Iris pigment epithelial cell (primary cell): ENCODE measurements at places on chromosomes 6 and 20.

GRCh38 chr20:59484228-59484627 lies 120.1 kb upstream of the PHACTR3 start:
- no peak for DNase-seq

DNA sequence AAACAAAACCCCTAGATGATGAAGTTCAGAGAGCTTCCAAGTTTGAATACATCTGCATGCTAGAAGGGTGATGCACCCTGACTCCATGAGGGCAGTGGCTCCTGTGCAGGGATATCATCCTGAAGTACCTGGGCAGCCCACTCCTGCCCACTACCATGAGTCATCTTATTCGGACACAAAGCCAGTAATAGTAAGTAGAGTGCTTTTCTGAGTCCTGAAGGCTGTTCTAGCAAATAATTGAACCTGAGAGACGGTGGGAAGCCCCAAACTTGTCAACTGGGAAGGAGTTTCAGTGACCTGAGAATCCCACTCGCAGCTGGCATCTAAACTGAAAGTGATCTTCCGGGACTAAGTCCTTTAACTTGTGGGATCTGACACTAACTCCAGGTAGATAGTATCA lies 152.9 kb upstream of the COL21A1 start:
- no peak for DNase-seq

DNA sequence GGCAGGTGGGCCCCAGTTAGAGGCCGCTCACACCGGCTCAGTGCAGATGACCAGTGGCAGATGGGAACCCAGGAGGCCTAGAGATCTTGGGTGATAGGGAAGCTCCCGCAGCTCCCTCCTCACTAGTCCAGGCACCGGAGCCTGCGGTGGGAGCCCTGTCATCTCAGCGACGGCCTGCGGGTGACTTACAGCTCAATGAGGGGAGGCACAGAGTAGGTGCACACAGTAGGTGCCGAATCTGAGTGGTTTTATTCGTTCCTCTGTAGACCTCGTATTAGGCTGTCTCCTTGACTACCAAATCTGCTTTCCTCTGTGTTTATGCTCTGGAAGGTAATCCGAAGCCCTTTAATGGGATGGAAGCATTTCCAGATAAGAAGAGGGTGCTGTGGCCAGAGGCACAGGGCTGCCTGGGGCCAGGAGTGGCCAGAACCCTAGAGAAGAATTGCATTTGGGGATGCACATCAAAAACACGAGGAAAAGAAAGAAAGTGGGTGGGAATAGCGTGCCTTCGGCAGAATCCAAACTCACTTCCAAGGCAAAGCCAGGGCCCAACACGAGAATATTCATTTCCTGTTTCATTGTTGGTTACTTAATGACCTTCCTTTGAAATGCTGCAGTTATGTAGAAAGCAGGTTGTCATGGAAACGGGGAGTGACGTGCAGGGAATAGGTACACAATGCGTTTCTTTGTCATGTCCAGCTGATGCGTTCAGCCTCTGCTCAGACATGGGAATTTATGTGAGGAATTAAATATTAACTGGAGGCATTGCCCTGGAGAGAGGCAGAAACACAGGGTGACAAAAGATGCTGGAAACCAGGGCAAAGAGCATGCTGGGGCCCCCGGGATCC lies 24.7 kb downstream of the MYT1 start:
- peak; percentile 53 for DNase-seq

DNA sequence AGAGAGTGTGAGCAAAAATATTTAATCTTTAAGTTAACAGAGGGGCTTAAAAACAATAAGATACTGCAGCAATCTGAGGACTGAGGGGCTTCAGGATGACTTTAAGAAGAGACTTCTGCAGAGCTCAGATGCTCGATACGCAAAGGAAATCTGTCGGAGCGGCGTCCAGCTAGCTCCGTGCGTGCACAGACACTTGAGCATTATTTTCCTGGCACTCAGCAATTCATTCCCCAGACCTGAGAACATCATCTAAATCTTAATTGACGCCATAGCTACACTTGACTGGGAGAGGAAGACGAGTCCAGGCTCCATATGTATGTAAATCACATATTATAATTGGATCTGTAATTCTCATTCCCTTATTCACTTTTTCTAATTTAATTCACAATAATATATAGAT lies 228.2 kb downstream of the SOD2 start:
- no peak for DNase-seq

DNA sequence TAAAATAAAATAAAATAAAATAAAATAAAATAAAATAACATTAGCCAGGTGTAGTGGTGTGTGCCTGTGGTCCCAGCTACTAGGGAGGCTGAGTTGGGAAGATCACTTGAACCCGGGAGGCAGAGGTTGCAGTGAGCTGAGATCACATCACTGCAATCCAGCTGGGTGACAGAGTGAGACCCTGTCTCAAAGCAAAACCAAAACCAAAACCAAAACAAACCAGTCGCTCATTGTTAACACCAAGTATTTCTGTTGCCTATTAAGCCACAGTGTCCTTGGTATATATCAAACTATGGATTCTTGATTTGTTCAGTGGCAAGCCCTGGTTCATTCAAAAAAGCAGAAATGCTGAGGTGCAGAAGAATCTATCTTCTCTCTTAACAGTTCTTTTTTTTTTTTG lies 65.7 kb downstream of the PYGB start:
- no peak for DNase-seq

DNA sequence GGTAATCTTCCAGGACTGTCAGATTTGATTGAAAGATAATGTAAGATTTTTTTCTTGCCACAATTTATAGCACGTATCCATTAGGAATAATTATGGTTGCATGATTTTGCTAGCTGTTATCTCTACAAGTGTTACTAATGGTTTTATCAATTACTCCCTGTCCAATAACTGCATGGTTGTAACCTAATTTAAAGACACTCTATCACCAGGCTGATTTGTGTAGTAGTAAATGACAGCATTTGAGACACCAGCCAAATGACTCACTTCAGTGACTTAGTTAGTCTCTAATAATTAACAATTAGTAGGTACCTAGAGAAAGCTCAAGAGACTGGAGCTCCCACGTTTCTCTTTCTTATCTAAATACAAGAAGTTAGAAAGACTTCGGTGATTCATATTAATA lies 453.8 kb upstream of the POU3F2 start:
- no peak for DNase-seq

- peak; percentile 84 for DNase-seq
Observed at GRCh38 chr6:112780498-112781096, 433.5 kb downstream of the RFPL4B start.

- no peak for DNase-seq
Observed at GRCh38 chr6:157791450-157791849, 31.6 kb upstream of the SNX9 start.

GRCh38 chr6:139879823-139880356 lies 505.4 kb upstream of the CITED2 start:
- peak; percentile 80 for DNase-seq

GRCh38 chr6:34424200-34425131 lies 1.4 kb downstream of the RPS10 start:
- DNase-seq = no peak

- no peak for DNase-seq
Observed at GRCh38 chr6:36913082-36913481, 27.3 kb downstream of the C6orf89 start.

- DNase-seq = no peak
Observed at GRCh38 chr6:18511211-18511610, 124.1 kb downstream of the RNF144B start.

DNA sequence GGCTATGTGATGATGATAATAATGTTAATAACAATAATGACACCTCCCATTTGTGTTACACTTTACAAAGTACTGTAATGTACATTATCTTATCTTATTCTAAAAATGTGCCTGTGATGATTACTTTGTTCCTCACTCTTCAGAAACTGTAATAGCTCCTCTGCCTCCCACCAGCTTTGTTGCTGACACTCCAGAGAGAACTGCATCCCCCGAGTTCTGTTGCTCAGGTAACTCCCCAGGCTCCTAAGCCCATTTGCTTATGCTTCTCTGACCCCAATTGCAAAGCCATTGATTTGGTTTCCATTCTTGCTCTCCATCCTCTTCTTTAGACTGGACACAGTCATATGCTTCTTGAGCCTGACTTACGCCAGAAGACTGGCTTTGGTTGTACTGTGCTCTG lies 319.7 kb downstream of the EPM2A start:
- no peak for DNase-seq

- DNase-seq = peak; percentile 23
Observed at GRCh38 chr20:63309261-63310071, 16.5 kb downstream of the COL20A1 start.

DNA sequence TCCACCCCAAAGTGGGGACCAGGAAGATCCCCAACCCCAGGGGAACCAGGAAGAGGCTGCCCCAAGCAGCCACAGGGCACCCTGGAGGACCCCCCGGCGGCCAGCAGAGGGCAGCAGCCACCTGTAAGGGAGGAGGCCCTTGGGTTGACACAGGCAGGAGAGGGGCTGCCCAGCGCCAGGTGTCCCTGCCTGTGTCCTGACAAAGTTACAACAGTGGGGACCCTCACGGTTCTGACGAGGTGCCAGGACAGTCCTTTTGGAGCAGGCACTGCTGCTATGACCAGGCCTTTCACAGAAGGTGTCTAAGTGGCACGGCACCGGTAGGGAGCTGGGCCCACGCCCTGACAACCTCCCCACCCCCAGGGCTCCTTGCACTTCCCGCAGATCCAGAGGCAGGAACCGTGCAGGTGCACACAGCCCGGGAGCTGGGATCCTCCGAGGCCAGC lies 176.7 kb downstream of the BMP7 start:
- peak; percentile 31 for DNase-seq
